Muscle of arm (tissue), 14 donors: ENCODE measurements at places on chromosomes 4 and X.
A peak's percentile ranks its signal among the peaks of the same experiment; 100 is the strongest.

- no peak for DNase-seq
Measured at GRCh38 chr4:151906438-151906837, 145.6 kb upstream of the GATB start.

- DNase-seq: no peak
Measured at GRCh38 chrX:65493431-65493830, 41.2 kb downstream of the LAS1L start.

GRCh38 chrX:5965406-5965805 lies 263.3 kb downstream of the NLGN4X start:
- DNase-seq: no peak

DNA sequence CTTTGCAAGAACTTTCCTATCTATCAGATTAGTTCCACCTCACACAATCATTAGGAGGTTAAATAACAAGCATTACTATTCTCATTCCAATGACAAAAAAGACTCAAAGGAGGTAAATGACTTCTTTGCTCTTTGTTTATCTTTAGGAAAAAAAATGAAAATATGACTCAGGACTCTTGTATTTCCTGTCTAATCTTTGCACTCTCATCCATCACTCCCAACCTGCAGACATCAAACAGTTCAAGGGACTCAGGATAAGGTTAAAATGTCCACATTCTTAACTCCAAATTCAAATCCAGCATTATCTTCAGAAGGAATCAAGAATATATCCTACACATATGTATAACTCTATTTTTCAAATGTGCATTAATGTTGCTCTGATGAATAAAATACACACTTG lies 139.6 kb downstream of the UNC5C start:
- no peak for DNase-seq

DNA sequence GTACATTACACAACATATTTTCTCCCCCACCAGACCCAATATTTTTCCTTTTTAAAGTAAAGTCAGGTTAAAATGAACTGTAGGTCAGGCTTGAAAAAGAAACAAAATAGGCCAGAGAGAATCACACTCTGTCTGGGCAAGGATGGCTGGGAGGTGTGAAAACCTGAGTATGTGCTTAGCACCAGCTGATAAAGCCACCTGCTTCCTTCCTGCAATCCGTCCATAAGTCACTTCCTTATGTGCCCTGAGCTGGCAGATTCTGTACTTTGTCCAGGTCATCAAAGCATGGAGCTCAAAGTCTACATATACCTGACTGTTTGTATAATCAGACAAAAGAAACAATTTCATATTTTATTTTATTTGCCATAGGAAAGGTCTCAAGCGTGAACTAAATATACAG lies 37.7 kb downstream of the ANTXR2 start:
- no peak for DNase-seq

- no peak for DNase-seq
Measured at GRCh38 chr4:39587881-39588280, 50.8 kb downstream of the SMIM14 start.

DNA sequence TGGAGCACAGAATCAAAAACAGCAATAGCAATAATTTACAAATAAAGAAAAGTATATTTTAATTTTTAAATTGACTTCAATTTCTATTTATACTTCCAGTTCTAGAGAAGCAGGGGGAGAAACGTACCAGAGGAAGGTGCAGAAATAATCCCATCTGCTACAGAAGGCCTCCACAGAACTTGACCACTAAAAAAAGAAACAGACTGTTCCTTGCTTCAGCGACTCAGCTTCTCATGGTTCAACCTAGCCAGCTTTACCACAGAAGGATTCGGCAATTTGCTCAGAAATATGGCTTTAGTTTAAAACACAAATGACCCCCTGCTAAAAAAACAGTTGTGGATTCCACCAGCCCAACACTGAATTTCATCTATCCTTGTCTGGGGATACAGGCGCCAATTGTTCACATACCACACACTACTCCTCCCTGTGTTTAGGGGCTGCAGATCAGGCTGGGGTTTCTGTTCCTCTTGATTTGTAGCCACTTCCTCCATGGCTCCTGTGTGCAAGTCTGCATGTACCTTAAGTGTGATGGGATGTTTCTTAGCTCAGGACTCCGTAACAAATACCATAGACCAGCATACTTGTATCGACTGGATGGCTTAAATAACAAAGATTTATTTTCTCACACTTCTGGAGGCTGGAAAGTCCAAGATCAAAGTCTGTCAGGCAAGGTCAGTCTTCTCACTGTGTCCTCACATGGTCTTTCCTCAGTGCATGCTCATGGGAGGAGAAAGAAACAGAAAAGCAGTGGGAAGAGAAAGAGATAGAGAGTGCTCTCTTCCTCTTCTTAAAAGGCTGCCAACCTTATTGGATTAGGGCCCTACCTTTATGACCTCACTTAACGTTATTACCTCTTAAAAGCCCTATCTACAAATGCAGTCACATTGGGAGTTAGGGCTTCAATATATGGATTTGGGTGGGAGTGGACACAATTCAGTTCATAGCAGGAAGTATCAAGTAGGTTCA lies 79.1 kb downstream of the AMOT start:
- no peak for DNase-seq

GRCh38 chrX:44312421-44312820 lies 31.1 kb downstream of the EFHC2 start:
- no peak for DNase-seq

- no peak for DNase-seq
Measured at GRCh38 chrX:31932769-31933168, 860.9 kb upstream of the FTHL17 start.

DNA sequence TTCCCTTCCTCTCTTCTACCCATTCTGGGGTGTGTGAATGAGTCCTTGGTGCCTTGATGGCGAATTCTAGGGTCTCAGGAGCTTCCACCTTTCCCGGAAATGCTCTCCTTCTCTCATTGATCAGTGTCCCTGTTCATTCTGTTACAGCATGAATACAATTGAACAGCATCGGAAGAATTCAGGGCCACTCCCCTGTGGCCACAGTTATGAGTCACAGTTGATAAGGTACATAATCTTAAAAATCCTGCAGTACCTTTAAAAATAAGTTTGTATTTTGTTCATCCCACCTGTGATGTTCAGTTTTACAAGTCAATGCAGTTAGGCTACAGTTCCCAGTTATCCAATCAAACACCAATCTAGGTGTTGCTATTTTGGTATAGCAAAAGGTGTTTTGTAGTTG lies 47.3 kb upstream of the FAM9A start:
- no peak for DNase-seq

DNA sequence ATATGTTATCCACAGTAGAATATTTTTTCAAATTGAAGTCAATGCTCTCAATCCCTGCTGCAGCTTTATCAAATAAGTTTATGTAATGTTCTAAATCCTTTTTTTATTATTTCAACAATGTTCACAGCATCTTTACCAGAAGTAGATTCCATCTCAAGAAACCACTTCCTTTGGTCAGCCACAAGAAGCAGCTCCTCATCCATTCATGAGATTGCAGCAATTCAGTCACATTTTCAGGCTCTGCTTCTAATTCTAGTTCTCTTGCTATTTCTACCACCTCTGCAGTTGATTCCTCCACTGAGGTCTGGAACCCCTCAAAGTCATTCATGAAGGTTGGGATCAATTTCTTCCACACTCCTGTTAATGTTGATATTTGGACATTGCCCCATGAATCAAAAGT lies 2301.3 kb upstream of the TENM3 start:
- DNase-seq: no peak

DNA sequence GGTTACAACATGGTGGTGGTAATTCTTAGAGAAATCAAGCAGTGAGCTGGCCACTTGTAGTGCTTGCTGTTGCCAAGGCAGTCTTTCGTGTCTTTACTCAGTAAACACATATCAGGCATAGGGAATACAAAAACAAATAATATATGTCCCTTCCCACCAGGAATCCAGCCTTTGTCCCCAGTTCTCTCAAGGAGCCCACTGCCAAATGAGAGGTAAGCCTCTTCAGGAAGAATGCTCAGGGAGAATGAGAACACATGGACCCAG lies 421 bp upstream of the PLAC1 start:
- no peak for DNase-seq

GRCh38 chr4:71832049-71832448 lies 48.2 kb upstream of the GC start:
- no peak for DNase-seq

DNA sequence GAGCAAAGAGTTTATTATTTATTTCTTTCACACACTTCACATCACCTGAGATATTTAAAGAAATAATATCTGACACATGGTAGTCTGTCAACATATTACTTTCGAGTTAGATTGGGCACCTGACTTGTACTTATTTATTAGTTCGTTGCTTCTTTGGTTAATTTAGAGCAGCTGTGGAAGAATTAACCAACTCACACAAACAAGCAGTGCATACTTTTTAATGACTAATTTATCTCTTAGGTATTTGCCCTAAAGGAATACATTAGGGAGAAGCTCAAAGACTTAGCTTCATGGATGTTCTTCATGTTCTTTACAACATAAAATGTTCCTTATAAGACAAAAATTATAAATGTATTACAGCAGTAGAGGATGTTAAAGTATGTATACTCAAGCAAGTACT lies 242.9 kb downstream of the ARHGAP24 start:
- DNase-seq: no peak

DNA sequence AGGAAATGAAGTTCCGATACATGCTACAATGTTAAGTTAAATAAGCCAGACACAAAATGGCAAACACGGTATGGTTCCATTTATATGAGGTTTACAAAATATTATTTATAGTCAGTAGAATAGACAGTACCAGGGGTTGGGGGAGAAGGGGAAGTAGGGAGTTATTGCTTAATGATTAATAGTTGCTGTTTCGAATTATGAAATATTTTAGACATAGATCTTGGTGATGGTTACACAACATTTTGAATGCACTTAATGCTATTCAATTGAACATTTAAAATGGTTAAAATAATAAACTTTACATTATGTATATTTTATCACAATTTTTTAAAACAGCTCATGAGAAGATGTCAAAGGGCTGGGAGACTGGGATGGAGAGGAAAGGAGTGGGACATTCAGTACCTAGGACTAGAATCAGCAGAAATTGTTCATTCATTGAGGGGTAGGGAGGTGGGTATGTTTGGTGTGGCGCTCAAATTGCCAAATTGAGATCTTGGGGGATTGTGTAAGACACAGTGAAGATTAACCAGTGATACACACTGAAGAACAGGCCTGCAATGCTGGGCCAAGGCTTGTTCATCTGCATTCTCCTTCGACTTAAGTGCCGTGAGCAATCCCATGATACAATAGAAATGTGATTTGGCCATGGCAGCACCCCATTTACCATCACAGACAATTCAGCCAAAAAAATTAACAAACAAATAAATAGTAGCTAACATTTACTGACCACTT lies 165.6 kb upstream of the GALNT7 start:
- no peak for DNase-seq

- no peak for DNase-seq
Measured at GRCh38 chr4:169727616-169728015, 30.1 kb downstream of the HPF1 start.

DNA sequence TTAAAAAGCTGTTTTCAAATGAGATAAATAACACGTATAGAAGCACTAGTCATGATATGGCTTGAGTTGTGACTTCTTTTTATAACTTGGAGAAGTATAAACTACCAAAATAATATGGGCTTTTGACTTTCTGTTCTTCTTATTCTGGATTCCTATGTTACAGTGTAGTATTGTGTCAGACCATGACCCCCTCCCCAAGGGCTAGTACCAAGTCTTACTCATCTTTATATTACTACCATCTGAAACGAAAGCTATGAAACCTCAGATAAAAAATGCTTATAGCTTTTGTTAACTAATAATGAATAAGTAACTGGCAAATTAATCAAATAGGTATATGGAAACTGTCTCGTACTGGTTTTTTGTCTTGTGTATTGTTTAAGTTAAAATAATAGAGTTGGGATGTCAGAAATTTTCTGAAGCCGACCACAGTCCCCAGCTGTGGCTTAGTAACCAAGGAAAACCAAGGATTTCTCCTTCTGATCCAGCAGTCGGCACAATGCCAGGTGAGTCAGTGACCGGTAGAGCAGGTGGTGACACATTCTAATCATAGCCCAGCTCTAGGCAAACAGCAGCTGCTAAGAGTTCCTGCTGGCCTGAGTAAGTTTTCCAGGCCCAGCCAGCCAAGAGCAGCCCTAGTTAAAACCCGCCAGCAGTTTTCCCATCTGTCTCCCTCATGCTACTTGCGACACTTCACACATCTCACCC lies 163.3 kb upstream of the PRDX4 start:
- DNase-seq: peak; percentile 17

- DNase-seq: no peak
Measured at GRCh38 chr4:63529581-63530337, 879.5 kb downstream of the TECRL start.
